ENCODE measurements at places on chromosomes 7 and 10. TPM values are rescaled to one million over a fixed set of nuclear protein-coding genes. Genes with fewer than 3 reads are reported as not detected.
A peak's percentile ranks its signal among the peaks of the same experiment; 100 is the strongest.

The CRHR2 gene
- not detected for total RNA-seq

The TMEM213 gene
- not detected for total RNA-seq

DNA sequence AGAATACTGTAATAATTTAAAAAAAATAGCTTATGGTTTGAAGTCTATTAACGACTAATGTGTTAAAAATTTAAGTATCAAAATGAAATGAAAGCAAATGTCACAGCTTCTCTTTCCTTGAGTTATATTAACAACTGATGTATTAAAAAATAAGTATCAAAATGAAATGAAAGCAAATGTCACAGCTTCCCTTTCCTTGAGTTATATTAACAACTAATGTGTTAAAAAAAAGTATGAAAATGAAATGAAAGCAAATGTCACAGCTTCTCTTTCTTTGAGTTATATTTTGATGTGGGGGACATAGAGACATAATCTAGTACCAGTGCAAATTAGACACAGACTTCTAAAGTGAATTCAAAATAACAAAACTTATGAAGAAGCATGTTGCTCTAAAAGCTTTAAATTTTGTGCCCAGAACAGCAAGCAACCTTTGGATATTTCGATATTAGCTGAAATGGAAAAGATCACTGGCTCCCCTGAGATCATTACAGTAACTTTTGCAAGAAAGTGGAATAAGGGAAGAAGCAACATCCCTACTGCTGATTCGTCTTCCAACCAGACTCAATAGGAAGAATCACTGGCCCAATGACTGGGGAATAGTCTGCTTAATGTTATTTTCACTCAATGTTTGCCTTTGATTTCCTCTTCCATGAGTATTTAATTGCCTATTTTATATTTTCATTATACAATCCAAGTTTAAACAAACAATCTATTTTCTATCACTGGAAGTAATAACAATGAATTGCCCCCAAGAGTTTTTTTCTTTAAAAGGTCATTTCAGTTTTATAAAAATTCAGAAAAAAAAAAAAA lies 8.0 kb downstream of the SKAP2 start:
- peak; percentile 76 for DNase-seq

- DNase-seq: peak; percentile 71
Observed at GRCh38 chr7:100604028-100604975, 2.1 kb downstream of the PCOLCE start.

DNA sequence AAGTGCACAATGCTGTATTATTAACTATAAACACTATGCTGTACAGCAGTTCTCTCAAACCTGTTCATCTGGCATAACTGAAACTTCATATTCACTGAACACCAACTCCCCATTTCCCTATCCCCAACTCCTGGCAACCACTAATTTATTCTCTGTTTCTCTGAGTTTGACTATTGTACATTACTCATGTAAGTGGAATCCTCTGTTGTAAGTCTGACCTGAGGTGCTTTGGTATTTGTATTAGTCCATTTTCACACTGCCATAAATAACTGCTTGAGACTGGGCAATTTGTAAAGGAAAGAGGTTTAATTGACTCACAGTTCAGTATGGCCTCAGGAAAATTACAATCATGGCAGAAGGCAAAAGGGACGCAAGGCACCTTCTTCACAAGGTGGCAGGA lies 266.3 kb downstream of the PPP1R3A start:
- DNase-seq: no peak

The ARHGEF5 gene
- 3.9 TPM for total RNA-seq

DNA sequence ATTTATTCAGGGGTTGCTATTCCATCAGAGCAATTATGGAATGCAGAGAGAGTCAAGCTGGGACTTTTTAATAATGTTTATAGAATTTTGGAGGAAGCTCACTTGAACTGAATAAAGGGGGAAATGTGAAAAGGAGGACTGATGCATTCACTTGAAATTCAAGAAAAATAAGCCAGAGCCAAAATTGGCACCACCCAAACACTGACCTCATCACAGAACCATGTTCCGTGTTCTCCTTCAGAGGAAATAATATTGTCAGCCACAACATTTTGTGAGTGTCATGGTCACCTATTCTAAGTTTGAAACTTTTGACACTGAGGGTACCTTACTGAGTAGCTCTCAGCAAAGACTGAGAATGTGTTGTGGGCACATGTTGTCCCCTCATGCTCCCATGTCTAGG lies 207.0 kb downstream of the ANK3 start:
- peak; percentile 69 for DNase-seq
